ENCODE measurements at places on chromosomes 1 and 21.

- H3K36me3 ChIP-seq, result 0 out of 2 replicates have a peak, but pooled peaks cover 1% of the 10 kb centered on the region
- DNase-seq, result no peak
- peaks cover 43% of the 10 kb centered on the region for H3K4me1 ChIP-seq
- no peaks in the 10 kb centered on the region for H3K27me3 ChIP-seq
- no peak overlapping the region for H3K27ac ChIP-seq
Observed at GRCh38 chr1:18938707-18939070, 17.8 kb downstream of the IFFO2 start.

- H3K27me3 ChIP-seq, result no peaks in the 10 kb centered on the region
- no peaks in the 10 kb centered on the region for H3K4me1 ChIP-seq
- H3K36me3 ChIP-seq, result no peaks in the 10 kb centered on the region
Observed at GRCh38 chr1:48194801-48195200, 27.7 kb upstream of the SLC5A9 start.

GRCh38 chr1:219492717-219493116 lies 120.2 kb downstream of the ZC3H11B start:
- no peaks in the 10 kb centered on the region for H3K4me1 ChIP-seq
- no peaks in the 10 kb centered on the region for H3K27me3 ChIP-seq
- H3K27ac ChIP-seq, result no peak overlapping the region
- no peaks in the 10 kb centered on the region for H3K36me3 ChIP-seq
- no peak for DNase-seq
- H3K4me3 ChIP-seq, result no peak overlapping the region

DNA sequence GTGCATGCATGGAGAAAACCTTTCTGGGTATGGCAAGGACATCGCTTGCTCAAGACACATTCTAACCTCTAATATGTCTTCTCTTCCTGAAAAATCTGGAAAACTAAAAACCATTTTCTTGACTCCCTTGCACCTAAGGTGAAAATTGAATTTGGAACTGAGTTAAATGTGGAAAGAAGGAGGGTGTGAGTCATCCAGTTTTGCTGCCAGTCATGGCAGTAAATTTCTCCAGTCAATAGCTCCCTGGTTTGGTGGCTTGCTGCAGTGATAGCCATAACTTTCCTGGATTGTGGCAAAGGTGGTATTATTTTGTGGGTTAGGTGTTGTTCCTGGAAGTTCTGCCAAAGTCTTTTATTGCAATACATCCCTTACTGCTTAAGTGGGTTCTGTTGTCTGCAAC lies 2.5 kb downstream of the ZCCHC17 start:
- H3K27ac ChIP-seq, result no peak overlapping the region
- peaks cover 2% of the 10 kb centered on the region for H3K4me1 ChIP-seq
- no peak overlapping the region for H3K4me3 ChIP-seq
- H3K36me3 ChIP-seq, result 0 out of 2 replicates have a peak, but pooled peaks cover 2% of the 10 kb centered on the region
- peak; percentile 21 for DNase-seq

DNA sequence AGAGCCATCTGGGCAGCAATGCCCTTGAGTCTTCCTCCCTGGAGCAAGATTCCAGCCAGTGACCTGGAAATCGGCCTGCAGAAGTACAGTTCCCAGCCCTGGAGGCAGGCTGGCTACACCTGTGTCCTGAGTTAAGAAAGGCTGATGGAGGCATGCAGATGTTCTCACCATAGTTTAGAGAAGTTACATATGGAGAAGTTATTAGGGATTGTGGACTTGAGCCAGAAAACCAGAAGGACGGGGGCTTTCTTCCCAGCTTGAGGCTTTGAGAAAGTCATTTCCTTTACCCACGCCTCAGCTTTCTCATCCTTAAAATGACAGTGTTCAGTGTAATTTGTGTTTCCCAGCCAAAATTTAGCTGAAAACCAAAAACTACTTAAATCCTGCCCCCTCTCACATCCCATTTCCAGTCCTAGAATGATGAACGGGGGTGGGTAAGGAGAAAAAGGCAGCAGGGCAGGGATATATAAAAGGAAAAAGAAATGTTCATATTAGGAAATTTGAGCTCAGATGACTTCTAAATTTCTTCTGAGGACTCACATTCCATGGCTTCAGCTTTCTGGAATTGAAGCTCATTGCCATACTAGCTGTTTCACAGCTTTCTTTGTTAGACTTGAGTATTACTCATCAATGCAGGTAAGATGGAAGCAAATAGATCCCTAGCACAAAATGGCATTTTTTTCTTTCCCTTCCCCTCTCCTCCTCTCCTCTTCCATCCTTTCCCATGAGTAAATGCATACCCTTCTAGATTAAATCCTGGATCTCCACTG lies 14.4 kb upstream of the C8B start:
- no peaks in the 10 kb centered on the region for H3K36me3 ChIP-seq
- no peak for DNase-seq
- no peak overlapping the region for H3K27ac ChIP-seq

DNA sequence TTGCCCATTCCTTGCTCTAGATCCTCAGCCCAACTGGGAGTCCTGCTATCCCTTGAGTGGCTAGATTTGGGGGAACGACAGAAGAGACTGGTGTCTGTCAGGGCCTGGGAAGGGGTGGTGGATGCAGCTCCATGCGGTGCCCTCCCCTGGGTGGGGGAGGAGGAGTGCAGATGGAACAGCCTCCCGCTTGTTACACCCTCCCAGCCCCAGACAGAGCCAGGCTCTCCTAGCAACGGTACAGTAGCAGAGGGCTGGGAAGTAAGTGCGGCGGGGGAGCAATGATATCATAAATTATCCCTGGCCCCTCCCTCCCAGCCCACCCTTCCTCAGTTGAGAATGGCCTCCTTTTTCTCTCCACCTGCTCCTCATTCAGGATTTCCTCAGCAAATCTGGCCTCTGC lies 37.2 kb downstream of the RHBG start:
- DNase-seq, result no peak
- no peak overlapping the region for H3K27ac ChIP-seq
- H3K4me1 ChIP-seq, result no peaks in the 10 kb centered on the region
- H3K4me3 ChIP-seq, result no peak overlapping the region
- H3K27me3 ChIP-seq, result peaks cover 81% of the 10 kb centered on the region

GRCh38 chr1:46303872-46304326 lies 401 bp downstream of the UQCRH start:
- H3K27me3 ChIP-seq, result no peaks in the 10 kb centered on the region
- peaks cover 2% of the 10 kb centered on the region for H3K36me3 ChIP-seq
- DNase-seq, result no peak
- H3K27ac ChIP-seq, result peak overlapping the region; percentile 73
- peaks cover 5% of the 10 kb centered on the region for H3K4me1 ChIP-seq

Measured in IMR-90 (cell line).